ENCODE measurements at places on chromosomes 11 and 22. TPM values are rescaled to one million over a fixed set of nuclear protein-coding genes. Genes with fewer than 3 reads are reported as not detected.

VPREB1 gene
- not detected for polyA plus RNA-seq

CNTF gene
- polyA plus RNA-seq, result 1.4 TPM

NAALAD2 gene
- 0.74 TPM for polyA plus RNA-seq

CDC45 gene
- polyA plus RNA-seq, result 26.4 TPM

DLG2 gene
- polyA plus RNA-seq, result 0.21 TPM

SLC22A6 gene
- not detected for polyA plus RNA-seq

DNA sequence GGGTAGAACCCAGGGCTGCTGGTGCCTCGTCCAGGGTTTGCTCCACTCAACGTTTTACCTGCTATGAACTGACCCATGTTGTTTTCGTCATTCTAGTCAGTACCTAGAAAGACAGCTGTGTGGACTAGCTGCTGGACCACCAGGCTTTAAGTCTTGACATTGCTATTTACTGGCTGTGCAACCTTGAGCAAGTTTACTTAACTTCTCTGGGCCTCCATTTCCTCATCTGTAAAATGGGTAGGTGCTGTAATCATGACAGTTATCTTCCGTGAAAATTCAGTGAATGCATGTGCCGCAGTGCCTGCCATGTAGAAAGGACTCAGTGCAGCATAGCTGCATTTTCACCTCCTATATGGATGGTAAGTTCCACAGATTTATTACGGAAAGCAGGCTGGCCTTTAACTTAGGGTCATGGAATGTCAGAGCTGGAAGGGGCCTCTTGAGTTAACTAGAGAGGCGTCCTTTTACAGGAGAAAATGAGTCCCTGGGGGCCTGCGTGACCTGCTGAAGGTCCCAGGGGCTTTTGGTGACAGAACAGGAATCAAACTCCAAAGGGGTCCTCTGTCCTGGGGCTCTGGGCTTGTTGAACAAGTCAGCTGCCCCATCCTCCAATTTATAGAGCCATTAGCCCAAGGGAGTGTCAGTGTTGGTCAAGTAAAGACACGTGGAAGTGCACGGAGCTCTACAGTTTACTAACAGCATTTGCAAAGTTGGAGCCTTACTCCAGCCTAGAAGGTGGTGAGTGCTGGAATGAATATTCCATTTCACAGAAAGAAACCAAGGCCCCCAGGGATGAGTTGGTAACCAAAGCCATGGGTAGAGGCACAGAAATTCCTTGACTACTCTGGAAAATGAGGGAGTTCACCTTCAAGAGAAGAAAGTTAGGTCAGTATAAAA lies 12.0 kb upstream of the MALAT1 start:
- H3K4me3 ChIP-seq, result no peak overlapping the region
- no peak for DNase-seq
- H3K36me3 ChIP-seq, result no peaks in the 10 kb centered on the region
- no peaks in the 10 kb centered on the region for H3K27me3 ChIP-seq
- H3K27ac ChIP-seq, result peak overlapping the region; percentile 100
- peaks cover 62% of the 10 kb centered on the region for H3K4me1 ChIP-seq

- H3K4me1 ChIP-seq, result peaks cover 15% of the 10 kb centered on the region
- no peak overlapping the region for H3K27ac ChIP-seq
- H3K36me3 ChIP-seq, result peaks cover 6% of the 10 kb centered on the region
- no peak for DNase-seq
- H3K4me3 ChIP-seq, result no peak overlapping the region
- no peaks in the 10 kb centered on the region for H3K27me3 ChIP-seq
Observed at GRCh38 chr22:21571679-21572078, 4.2 kb downstream of the UBE2L3 start.

DNA sequence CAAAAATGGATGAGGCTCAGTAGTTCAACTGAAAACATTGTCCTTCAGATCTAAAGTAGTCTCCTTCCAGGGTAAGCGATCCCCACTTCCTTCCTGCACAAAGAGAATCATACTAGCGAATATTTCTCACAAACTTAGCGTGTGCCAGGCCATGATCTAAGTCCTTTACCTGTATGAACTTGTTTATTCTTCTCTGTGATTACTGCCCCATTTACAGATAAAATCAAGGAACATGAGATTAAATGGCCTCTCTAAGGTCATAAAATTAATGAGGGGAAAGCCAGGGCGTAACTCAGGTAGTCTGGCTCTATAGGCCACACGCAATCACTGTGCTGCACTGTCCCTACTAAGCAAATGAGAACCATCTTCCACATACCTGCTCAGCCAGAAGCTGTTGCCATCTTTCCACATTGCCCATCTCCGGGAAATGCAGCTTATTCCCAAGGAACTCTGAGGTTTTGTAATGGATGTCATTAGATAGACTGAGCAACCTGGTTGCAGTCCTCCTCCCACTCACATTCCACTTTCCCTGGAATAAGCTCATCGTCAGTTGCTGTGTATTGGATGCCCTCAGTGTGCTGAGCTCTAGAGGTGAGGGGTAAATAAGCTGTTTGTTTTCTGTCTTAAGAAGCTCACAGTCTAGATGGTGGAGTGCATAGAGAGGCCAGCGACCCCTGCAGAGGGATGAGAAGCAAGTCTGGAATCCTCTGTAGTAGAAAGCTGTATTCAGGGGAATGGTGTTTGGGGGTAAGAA lies 146.3 kb downstream of the SNX19 start:
- H3K27ac ChIP-seq, result no peak overlapping the region
- no peaks in the 10 kb centered on the region for H3K36me3 ChIP-seq
- no peaks in the 10 kb centered on the region for H3K27me3 ChIP-seq
- peaks cover 19% of the 10 kb centered on the region for H3K4me1 ChIP-seq

DNA sequence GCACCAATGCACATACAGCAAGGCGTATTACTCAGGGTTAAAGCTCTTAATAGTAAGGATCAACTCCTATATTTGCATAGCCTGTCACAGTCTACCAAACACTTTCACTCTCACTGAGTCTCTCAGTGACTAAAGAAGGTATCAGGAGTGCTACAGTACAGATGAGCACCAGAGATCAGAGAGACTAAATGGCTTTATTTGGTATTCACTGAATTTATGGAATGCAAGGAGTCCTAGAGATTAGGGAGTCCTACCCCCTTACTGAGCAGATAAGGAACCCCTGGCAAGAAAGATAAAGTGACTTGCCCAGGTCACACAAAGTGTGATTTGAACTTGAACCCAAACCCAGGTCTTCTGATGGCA lies 396.4 kb upstream of the CCDC90B start:
- no peaks in the 10 kb centered on the region for H3K27me3 ChIP-seq
- H3K27ac ChIP-seq, result no peak overlapping the region
- no peak for DNase-seq
- H3K4me3 ChIP-seq, result no peak overlapping the region

DNA sequence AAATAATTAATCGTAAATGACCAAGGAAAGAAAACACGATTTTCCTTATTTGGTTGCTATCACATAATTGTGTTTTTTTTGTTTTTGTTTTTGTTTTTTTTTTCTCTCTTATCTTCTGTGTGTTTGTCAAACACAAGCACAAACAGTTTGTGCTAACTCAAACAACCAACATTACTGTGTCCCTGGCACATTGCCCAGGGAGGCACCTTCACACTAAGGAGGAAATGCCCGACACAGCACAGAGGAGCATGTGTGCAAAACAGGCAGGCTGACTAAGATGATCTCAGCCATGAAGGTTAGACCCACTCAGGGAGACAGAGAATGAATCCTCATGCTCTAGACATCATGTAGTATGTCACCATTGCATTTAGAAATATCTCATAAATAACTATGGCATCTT lies 130.1 kb downstream of the SOX6 start:
- no peak overlapping the region for H3K4me3 ChIP-seq
- H3K27ac ChIP-seq, result no peak overlapping the region
- H3K36me3 ChIP-seq, result no peaks in the 10 kb centered on the region
- no peaks in the 10 kb centered on the region for H3K27me3 ChIP-seq

GRCh38 chr11:64339754-64340408 lies at the start of gene CCDC88B:
TSS of gene CCDC88B (plus strand) at chr11:64340204. CDS start at chr11:64340267, 63 bp downstream.
- H3K4me3 ChIP-seq, result no peak within 1 kb of the TSS
- H3K36me3 ChIP-seq, result no peaks in the 10 kb centered on the region
- H3K27ac ChIP-seq, result no peak within 1 kb of the TSS

DNA sequence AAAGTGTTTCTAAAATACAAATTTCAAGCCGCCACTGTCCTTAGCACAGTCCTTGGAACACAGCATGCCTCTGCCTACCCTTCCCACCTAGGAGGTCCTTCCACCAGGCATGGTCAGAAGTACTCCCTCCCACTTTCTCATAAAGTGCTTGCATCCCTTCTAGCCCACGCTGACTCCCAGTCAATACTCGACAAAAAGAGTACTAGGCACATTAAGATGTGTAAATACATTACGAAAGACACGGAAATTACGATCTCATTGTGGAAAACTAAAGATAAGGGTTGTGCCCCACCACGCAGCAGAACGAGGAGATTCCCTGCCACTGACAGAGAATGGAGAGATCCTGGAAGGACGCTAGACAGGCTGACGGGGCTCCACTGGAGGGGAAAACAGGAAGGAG lies 13.5 kb downstream of the CHKA start:
- DNase-seq, result no peak
- H3K4me3 ChIP-seq, result no peak overlapping the region
- H3K36me3 ChIP-seq, result no peaks in the 10 kb centered on the region
- no peak overlapping the region for H3K27ac ChIP-seq
- no peaks in the 10 kb centered on the region for H3K4me1 ChIP-seq

- H3K27ac ChIP-seq, result no peak overlapping the region
- no peaks in the 10 kb centered on the region for H3K36me3 ChIP-seq
- H3K4me3 ChIP-seq, result no peak overlapping the region
- DNase-seq, result no peak
- no peaks in the 10 kb centered on the region for H3K4me1 ChIP-seq
- H3K27me3 ChIP-seq, result peaks cover 10% of the 10 kb centered on the region
Observed at GRCh38 chr11:58640386-58641023, 18.0 kb downstream of the CNTF start.

DNA sequence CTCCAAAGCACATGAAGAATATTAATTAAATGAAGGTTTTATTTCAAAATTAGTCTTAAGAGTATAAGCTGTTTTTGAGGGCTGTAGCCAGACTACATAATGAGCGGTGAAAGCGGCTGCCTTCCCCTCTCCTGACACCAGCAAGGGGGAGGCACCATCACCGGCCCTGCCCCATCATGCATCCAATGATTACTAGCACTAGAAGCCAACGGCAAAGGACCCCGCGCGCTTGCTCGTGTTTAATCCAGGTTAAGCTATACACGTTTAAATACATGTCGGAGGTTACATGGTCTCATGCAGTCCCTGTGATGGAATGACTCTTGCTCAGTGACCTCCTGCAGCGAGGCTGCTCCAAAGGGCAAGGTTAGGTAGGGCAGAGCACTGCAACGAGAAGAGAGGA lies 50.3 kb downstream of the FEZ1 start:
- no peak overlapping the region for H3K4me3 ChIP-seq
- no peaks in the 10 kb centered on the region for H3K36me3 ChIP-seq
- DNase-seq, result no peak

GRCh38 chr11:40029391-40029790 lies 1430.1 kb downstream of the LRRC4C start:
- no peak overlapping the region for H3K27ac ChIP-seq
- H3K27me3 ChIP-seq, result no peaks in the 10 kb centered on the region
- no peaks in the 10 kb centered on the region for H3K36me3 ChIP-seq
- no peaks in the 10 kb centered on the region for H3K4me1 ChIP-seq
- no peak overlapping the region for H3K4me3 ChIP-seq

DNA sequence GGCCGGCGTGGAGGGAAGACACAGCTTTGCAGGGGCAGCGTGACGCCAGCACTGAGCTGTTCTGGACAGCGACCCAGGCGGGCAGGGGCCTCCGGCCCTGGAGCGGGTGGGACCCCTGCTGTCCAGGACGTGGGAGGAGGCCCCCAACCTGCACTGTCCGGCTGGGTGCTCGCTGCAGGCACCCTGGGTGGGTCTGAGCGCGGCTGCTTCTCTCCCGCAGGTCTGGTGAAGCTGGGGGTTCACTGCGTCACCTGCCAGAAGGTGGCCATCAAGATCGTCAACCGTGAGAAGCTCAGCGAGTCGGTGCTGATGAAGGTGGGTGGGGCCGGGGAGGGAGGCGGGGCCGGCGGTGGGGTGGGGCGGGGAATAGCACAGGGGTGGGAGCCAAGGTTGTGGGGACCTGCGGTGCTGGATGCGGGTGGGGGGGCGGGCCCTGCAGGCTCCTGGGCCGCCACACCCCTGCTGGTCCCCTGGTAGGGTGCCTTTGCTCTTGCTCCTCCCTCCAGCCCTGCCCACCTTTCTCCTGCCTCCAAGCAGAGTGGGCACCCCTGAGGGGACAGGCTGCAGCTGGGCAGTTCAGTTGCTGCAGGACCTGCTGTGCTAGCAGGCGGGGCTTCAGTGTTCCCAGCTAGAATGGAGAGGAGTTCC lies 46.2 kb downstream of the BRSK2 start:
- H3K36me3 ChIP-seq, result no peaks in the 10 kb centered on the region
- no peaks in the 10 kb centered on the region for H3K27me3 ChIP-seq
- no peak overlapping the region for H3K4me3 ChIP-seq
- peak; percentile 73 for DNase-seq

DNA sequence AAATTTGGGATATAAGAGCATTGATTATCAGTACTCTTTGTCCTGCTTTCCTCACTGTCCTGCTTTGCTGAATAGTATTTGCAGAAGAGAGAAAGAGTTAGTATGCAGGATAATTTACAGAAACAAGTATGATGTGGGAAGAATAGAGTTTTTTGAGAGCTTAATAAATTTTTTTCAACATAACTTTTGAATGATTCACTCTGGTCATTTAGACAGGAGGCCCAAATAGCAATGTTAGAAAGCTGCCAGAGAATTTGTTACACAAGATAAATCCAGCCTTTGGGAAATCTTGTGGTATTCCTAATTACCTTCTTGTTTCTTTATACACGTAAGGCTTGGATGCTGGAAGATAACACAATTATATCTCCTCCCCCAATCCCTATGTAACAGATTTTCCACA lies 484.6 kb downstream of the CNTN5 start:
- no peak for DNase-seq
- H3K27me3 ChIP-seq, result no peaks in the 10 kb centered on the region
- no peaks in the 10 kb centered on the region for H3K36me3 ChIP-seq
- no peak overlapping the region for H3K27ac ChIP-seq
- H3K4me1 ChIP-seq, result no peaks in the 10 kb centered on the region

GRCh38 chr11:86245369-86246292 lies 1.1 kb downstream of the EED start:
- H3K27ac ChIP-seq, result peak overlapping the region; percentile 98
- peak overlapping the region; percentile 94 for H3K4me3 ChIP-seq
- no peaks in the 10 kb centered on the region for H3K27me3 ChIP-seq
- H3K4me1 ChIP-seq, result peaks cover 8% of the 10 kb centered on the region
- DNase-seq, result peak; percentile 13
- H3K36me3 ChIP-seq, result peaks cover 8% of the 10 kb centered on the region

GRCh38 chr11:4190098-4190497 lies 95.5 kb downstream of the RRM1 start:
- no peaks in the 10 kb centered on the region for H3K36me3 ChIP-seq
- peaks cover 39% of the 10 kb centered on the region for H3K27me3 ChIP-seq
- peaks cover 3% of the 10 kb centered on the region for H3K4me1 ChIP-seq

DNA sequence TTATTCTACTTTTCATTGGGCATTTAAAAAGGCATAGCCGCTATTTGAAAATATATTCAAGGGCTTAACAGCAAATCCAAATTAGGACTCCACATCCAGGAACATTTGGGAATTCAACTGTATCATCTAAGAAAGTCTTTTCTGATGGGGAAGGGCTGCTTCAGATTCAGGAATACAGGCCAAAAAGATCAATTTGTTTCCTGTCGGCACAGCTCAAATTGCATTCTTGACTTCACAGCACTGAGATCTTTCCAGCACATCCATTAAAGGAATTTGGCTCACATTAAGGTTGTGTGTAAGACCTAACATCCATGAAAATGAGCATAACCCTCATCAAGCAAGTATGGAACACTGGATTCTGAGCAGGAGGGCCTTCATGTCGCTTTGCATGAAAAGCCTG lies 1169.5 kb upstream of the CCDC90B start:
- no peak for DNase-seq
- no peaks in the 10 kb centered on the region for H3K27me3 ChIP-seq
- H3K27ac ChIP-seq, result no peak overlapping the region
- no peaks in the 10 kb centered on the region for H3K36me3 ChIP-seq

All from SK-N-SH (cell line).